ENCODE measurements at places on chromosomes 2 and 18. TPM values are rescaled to one million over a fixed set of nuclear protein-coding genes. Genes with fewer than 3 reads are reported as not detected.
A peak's percentile ranks its signal among the peaks of the same experiment; 100 is the strongest.

ALKAL2 gene
- 0.25 TPM for polyA plus RNA-seq

MLPH gene
- 18.3 TPM for polyA plus RNA-seq

LRATD1 gene
- polyA plus RNA-seq, result 0.10 TPM

GCG gene
- not detected for polyA plus RNA-seq

PSMA8 gene
- polyA plus RNA-seq, result not detected

PXDN gene
- polyA plus RNA-seq, result 5.9 TPM

DNA sequence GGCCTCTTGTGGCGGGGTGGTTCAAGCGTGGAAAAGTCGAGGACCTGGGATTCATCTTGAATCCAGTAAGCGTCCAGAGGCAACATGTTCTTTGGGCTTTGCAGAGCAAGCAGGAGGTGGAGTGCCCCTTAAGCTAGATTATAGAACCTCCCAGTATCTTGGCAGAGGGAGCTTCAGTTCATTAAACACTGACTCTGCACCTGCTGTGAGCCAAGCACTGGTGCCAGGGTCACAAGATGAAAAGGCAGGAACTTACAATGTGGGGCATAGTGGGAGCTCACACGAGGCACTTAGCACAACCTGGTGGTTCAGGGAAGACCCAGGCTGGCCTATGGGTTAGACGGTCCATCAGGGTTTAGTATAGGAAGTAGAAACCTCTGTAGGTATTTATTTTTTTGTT, 7.4 kb upstream of the FZD5 start:
- DNase-seq, result no peak

DNA sequence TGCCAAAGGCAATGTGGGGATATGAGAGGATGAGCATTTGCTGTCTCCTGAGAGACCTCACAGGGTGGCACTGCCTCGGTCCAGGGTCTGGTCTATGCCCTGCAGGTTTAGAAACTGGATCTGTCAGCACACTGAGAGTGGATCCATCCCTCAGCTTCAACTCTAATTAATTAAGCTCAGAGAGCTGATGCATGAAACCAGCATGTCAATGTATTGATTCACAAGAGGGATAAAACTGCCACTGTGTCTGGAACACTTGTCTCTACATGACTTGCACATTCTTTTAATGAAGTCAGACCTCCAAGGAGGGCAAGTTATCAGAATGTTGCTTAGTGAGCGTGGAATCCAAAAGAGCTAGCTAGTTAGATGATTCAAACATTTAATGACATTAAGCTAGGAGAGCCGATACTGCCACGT, 22.5 kb upstream of the POLE4 start:
- DNase-seq, result no peak

GRCh38 chr2:70938586-70938950, 2.9 kb downstream of the ATP6V1B1 start:
- peak; percentile 12 for DNase-seq

DNA sequence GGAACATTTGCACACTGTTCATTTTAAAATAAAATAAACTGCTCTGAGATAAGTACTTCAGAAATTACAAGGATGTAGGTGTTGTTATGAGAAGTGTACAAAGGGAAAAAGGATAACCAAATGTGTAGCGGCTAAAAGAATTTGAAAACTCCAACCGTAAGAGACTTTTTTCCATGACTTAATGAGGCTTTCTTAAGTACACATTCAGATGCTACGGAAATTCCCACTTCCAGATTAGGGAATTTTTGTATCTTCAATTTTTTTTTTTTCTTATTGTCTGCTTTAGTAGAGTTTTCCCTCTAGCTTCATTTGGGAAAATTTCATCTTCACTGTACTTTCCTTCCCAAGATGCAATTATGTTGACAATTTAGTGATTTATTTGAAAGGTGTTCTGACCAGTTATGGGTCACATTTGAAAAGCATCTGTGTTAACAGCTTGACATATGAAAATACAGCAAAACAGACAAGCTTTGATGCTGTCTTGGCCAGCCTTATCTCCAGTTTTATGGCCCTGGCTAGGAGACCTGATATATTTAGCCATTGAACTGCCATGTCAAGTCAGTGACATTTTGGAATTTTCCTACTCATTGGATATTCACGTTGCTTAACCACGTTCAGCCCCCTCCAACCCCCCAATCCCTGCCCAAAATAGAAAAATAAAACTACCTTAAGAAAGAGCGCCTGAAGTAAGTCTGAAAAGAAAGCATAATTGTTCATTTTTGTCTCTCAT, 105.6 kb downstream of the FEZ2 start:
- DNase-seq, result no peak

DNA sequence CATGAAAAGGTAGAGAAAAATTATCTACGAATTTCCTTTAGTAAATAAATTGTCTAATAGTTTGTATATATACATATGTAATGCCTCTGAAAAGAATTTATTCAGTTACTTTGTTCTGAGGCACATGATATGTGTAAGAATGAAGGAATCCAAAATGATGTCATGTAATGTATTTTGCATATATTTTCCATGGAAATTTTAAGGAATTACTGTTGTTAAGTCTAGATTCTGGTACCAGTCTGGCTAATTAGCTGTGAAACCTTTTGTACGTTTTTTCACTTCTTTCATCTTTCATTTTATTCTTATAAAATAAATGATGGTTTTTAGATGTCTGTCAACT, 12.3 kb downstream of the YIPF4 start:
- no peak for DNase-seq

- DNase-seq, result no peak
These were observed 11.2 kb upstream of the B3GNT2 start for GRCh38 chr2:62184512-62185230.

- no peak for DNase-seq
These were observed 437.0 kb downstream of the THSD7B start for GRCh38 chr2:137202318-137202717.

- DNase-seq, result no peak
These were observed 60.3 kb downstream of the RFTN2 start for GRCh38 chr2:197615016-197615652.

GRCh38 chr2:25367296-25367695, 25.6 kb upstream of the DNMT3A start:
- no peak for DNase-seq

- no peak for DNase-seq
These were observed 229.0 kb downstream of the SOX11 start for GRCh38 chr2:5921081-5921642.

DNA sequence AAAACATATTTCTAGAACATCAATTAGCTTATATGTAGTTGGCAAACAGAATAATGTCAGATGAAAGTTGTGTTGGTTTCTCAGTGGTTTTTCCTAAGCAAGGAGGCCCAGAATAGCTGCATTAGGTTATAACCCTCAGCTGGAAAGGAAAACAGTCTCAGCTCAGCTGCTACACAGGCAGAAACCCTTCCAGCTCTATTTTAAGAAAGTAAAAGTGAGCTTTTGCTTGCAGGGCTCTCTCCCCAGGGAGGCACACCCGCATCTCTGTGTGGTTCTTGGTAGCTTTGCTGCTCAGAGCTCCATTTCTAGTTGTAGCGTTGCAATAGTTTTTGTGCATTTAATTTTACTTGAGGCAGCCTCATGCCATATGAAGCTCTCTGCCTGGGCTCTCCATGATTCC, 54.6 kb downstream of the PIKFYVE start:
- peak; percentile 66 for DNase-seq

DNA sequence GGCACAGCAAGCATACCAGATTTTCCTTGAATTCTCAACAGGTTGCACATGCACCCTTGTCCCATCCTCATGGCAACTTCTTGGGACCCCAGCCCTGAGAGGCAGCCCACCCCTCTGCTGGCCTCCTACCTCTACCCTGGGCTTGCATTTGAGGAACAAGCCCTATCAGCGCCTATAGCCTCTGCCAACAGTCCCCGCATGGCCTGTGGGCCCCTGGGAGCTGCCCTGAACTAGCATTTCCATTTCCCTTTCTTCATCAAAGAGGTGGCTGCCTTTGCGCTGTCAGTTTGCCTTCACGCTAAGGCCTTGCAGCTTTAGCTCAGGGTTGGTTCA, 5.4 kb upstream of the ZAP70 start:
- no peak for DNase-seq
